ENCODE measurements at places on chromosomes 7 and 10.

DNA sequence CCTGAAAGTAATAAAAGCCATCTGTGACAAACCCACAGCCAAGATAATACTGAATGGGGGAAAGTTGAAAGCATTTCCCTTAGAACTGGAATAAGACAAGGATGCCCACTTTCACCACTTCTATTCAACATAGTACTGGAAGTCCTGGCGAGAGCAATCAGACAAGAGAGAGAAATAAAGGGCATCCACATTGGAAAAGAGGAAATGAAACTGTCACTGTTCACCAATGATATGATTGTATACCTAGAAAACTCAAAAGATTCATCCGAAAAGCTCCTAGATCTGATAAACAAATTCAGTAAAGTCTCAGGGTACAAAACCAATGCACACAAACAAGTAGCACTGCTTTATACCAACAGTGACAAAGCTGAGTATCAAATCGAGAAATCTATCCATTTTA is 581.7 kb upstream of the TEX47 start:
- no peak for DNase-seq

GRCh38 chr7:70913924-70914323 is 218.0 kb upstream of the GALNT17 start:
- no peak for DNase-seq

DNA sequence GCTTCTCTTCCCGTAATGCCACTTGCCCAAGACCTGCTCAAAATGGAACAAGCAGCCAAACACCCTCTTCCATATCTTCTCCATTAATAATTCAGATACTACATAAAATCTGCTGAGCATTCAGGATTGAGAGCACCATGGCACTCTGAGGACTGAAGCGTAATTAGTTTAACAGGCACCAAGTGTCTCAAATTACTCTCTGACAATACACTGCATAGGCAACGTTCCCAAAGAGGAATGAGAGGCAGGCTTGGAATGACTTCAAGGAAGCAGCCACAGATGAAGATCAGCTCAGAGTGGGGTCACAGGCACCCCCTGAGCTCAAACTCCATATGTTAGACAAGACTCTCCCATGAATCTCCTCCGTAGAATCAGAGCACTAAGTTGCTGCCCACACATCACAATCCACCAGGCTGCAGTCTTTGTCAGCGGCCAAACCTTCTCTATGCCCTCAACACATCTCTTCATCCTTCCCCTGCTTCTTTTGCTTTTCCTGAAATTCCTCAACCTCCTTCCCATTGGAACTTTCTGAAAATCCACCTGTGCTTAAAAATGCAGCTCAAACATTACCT is 4.7 kb upstream of the ABLIM1 start:
- DNase-seq = no peak

DNA sequence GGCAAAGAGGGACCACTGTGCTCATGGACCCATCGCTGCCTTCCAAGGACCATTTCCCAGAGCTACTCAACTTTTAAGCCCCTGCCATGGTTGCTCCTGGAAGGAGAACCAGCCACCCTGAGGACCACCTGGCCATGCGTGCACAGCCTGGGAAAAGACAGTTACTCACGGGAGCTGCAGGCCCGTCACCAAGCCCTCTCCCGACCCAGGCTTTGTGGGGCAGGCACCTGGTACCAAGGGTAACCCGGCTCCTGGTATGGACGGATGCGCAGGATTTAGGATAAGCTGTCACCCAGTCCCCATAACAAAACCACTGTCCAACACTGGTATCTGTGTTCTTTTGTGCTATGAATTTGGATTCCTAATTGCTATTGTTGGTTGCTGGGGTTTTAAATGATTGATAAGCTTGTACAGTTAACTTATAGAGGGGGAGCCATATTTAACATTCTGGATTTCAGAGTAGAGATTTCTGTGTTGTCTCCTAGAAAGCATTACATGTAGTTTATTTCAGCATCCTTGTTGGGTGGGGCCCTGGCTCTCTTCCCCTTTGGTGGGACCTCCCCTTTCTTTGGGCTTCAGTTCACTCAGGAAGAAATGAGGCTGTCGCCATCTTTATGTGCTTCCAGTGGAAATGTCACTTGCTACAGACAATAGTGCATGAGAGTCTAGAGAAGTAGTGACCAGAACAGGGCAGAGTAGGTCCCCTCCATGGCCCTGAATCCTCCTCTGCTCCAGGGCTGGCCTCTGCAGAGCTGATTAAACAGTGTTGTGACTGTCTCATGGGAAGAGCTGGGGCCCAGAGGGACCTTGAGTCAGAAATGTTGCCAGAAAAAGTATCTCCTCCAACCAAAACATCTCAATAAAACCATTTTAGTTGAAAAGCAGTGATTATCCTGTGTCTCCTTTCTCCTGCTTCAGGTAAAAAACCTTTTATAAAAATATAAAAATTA is 19.4 kb downstream of the LAT2 start:
- DNase-seq = no peak

GRCh38 chr10:132987671-132988571 is 45.6 kb upstream of the CFAP46 start:
- DNase-seq = no peak

DNA sequence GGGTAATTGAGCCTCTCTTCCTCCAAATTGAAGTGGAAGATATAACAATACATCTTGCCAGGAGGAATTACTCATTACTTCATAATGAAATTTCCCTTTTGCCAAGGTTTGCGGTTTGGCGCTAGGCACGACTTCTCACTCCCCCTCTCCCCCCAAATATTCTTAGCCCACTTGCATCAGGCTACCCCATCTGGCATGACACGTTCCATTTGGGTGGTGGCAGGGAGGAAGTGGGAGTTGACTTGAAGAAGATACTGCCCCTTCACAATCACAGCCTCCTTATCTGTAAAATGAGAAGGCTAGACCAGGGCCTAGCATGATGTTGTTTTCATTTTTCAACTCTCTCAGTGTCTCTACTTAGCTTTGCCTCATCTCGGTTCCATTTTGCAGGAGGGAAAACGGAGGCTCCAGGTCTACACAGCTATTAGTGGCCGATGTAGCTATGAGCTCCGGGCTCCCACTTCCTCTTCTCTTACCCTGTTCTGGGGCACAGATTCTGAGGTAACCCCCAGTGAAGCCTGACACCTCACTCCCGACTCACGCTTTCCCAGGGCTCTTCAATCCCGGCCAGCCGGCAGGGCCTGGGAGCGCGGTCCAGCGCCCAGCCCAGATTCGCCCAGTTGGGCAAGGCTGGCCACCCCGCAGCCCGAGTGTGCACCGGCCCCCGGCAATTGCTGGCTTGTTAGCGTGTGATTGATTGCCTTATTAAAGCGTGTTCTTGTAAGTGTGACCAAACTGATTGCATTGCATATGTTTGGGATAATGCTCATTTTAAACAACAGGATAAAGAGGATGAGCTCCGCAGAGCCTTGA is 6.5 kb downstream of the EVX1 start:
- DNase-seq = no peak

- no peak for DNase-seq
Observed at GRCh38 chr7:73830681-73831583, at the start of gene CLDN4. Gene CLDN4 (plus strand): TSS chr7:73830996. CDS start chr7:73831202, 206 bp downstream.

DNA sequence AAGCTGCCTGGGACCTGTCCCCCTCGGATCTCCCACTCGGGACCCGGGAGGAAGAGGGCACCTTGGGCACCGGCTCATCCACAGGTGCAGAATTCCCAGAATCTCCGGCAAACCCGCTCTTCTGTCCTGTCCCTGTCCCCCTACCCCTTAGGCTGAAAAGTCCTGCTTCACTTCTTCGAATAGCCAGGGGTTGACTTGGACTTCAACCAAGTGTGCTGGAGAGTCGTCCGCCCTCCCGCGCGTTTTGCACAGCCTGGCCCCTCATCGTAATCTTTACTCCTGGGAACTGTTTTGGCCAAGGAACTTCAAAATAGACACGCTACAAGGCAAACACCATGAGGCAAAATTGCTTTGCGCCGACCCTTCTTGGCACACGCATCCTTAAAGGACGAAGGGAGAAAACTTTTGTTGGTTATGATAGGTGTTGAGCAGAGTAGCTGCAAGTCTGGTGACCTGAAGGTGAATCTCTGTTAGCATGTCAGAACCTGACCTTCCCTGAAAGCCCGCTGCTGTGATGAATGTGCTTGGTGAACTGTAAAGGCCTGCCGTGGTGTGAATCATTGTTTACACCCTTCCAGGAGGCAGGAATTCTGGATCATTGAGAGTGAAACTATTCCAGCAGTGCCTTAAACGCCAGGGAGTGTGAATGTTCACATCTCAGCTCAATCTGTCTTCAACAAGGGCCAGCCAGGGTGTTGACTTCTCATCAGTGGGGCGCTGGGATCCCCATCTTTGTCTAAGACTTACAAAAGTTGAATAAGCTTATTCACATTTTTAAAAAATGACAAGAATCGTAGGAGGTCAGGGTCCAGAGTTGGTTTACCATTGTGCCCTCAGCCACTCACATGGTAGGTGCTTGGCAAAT is 589 bp upstream of the RAPGEF5 start:
- no peak for DNase-seq

DNA sequence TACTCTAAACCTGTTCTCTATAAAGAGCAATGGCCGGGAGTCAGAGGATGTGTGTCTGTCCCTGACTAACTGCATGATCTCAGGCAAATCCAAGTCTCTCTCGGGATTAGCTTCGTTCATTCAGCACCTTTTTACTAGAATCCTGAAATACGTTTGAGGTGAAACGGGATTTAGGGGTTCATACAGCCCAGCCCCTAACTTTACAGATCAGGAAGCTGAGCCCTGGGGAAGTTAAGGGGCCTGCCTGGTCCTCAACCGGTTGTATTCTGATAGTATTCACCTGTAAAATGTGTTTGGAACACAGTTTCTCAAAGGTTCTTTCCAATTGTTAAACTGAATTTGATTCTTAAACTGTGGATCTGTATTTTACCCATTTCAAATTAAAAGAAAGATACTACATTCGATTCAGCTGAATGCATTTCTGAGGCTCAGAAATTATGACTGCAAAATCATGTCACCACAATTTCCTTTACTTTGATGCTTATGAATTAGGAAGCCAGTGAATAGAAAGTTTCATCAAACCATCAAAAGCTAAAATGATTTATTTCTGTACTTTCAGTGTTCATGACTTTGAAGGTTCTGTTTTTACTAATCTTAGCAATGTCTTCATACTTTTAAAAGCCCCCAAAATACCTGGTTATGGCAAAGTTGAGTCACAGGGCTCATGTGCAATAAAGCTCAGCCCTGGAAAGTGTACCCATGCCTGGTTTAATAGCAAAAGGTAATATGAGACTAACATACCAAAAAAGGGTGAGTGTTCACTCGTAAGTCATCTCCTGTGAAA is 28.9 kb upstream of the EZH2 start:
- DNase-seq = peak; percentile 58

GRCh38 chr7:146961617-146962016 is 845.0 kb downstream of the CNTNAP2 start:
- no peak for DNase-seq

DNA sequence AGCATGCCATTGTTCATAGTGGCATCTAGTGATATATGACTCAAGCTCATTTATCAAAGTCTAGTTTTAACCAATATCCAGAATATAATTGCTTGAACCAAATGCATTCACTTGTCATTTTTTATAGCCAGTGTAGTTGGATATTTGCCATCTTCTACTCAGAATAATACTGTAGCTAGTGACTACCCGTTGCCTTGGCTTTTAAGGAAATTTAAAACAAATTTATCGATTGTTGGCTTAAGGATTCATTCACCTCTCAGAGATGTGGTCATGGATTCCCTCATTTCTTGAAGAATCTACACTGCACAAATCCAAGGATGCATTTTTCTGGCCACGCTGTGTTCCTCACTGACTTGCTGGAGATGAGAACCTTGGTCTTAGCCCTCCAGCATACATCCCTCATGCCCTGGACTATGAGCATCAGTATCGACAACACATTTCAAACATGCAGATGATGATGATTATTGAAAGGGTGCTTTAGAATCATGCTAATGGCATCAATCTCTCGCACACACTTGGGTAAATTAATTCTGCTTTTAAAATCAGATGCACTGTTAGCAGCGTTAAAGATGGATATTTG is 8.8 kb downstream of the ARID5B start:
- no peak for DNase-seq

- no peak for DNase-seq
Observed at GRCh38 chr7:129240119-129240820, 15.4 kb downstream of the AHCYL2 start.

DNA sequence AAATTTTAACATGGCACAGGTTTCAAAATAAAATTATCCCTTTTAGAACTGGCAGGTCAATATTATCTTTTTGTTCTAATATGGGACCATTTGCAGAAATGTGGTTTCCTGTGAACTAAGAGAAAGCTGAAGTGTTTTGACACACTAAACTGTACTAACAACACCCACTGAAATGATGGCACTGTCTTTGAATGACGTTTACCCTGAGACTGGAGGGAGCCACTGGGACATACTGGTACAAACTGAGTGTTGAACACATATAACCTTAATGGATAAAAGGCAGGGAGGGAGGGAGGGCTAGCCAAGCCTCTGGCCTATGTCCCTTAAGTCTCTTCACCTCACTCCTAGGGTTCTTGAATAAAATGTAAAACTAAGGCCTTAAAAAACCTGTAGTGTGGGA is 95.9 kb downstream of the PDE1C start:
- DNase-seq = no peak

DNA sequence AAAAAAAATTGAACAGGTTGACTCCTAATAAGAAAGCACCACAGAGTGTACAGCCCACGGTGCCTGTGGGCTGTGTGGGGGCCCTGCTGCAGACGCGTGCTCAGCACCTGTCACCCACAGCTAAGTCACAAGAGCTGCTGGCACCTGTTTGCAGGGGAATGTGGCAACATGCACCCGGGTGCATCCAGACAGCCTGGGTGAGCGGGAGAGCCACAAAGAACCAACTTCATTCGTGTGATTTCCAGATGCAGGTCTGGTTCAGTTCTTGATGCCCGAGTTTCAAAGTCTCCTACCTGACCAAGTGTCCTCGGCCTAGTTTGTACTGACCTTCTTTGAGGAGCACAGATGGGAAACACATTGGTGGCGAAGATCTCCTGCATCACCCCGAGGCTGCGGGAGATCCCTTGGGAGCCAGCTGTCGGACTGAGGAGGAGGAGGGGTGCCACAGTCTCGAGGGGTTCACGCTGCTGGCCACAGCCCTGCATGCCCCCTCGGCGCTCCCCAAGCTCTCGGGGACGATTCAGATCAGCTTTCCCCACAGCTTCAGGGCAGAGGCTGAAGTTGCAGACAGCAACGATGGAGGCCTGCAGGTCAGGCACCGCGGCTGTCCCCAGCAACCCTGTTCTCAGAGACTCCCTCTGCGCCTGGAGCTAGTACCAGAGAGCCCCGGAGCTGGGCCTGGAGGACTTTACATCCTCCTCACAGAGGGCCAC is 35.3 kb downstream of the AMZ1 start:
- no peak for DNase-seq

DNA sequence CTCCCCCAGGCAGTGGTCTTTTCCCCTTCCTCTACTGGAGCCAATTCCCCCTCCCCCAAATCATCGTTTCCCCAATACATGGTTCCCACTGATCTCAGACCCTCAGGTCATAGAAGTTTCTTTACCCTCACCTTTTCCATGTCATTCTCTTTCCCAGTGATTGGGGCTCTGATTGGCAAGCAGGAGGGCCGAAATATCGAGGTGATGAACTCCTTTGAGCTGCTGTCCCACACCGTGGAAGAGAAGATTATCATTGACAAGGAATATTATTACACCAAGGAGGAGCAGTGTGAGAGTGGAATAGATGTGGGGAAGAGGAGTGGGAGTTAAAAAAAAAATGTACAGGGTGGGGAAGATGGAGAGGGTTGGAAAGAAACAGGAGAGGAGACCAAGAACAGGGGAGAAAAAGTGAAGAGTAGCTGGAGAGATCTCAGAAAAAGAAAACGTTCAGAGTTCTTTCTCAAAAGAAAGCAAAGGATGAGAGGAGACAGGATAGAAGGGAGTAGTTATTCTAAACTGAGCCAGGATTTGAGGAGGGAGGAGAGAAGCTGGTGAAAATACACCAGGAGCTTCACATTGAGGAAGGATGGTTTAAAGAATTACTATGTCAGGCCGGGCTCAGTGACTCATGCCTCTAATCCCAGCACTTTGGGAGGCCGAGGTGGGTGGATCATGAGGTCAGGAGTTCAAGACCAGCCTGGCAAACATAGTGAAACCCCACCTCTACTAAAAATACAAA is 858 bp downstream of the COPS6 start:
- no peak for DNase-seq

All from activated naive CD4-positive, alpha-beta T cell treated with Interleukin-2 at 50 U/mL for 16 hours (primary cell).